H1 (cell line): ENCODE measurements at places on chromosomes 12 and 14.

DNA sequence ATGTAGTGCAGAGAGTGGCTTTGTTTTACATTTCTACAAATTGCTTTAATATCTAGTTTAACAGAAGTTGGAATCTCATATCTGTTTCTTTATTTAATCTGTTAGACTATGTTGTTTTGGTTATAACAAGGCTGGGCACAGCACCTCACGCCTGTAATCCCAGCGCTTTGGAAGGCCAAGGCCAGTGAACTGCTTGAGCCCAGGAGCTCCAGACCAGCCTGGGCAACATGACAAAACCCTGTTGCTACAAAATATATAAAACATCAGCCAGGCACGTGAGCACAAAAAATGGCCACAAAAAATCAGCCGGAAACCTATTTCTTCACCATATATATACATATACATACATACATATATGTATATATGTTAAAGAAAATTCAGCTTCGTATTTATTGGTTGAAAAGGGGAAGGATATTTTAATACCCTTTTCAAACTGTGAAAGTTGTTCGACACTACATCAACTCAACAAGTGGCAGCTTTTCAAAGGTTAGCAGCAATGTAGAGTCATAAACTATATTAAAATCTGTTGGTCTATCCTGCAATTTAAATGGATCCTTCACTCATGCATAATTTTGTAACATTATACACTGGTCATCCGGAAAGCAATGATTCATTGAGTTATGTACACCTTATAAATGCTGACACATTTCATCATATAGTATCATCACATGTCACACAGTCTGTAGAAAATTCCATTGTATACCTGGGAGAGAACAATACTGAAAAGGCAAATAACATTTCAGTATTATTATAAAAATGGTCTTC, 7.1 kb downstream of the NR2C1 start:
- DNase-seq: no peak

GRCh38 chr14:100807979-100808734, 17.8 kb upstream of the MEG3 start:
- no peak for DNase-seq

GRCh38 chr12:13372386-13372785, 175.9 kb downstream of the EMP1 start:
- DNase-seq: peak; percentile 4

DNA sequence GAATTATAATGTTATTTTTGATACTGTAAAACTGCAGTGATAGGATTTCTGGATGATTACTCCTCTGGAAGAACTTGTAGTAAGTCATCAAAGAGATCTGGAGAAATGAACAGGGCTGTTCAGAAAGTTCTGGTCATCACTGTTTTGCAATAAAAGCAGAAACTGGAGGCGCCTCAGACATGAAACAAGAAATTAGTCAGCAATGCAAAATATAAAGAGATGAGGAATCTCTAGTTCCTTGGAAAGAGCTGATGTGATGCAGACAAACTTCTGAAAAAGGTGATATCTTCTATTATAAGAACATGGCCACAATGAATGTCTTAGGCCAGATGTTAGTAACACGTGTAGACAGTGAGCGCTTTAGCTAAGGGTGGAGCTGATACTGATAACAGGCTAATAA, 9.5 kb downstream of the ACIN1 start:
- DNase-seq: no peak

- DNase-seq: no peak
Observed at GRCh38 chr14:32590157-32590556, 261.1 kb downstream of the AKAP6 start.

GRCh38 chr12:7609495-7609894, 56.2 kb downstream of the APOBEC1 start:
- no peak for DNase-seq

- peak; percentile 72 for DNase-seq
Observed at GRCh38 chr12:6914947-6915788, 788 bp downstream of the ENO2 start.

GRCh38 chr14:95850429-95850828, 26.2 kb upstream of the TUNAR start:
- no peak for DNase-seq

DNA sequence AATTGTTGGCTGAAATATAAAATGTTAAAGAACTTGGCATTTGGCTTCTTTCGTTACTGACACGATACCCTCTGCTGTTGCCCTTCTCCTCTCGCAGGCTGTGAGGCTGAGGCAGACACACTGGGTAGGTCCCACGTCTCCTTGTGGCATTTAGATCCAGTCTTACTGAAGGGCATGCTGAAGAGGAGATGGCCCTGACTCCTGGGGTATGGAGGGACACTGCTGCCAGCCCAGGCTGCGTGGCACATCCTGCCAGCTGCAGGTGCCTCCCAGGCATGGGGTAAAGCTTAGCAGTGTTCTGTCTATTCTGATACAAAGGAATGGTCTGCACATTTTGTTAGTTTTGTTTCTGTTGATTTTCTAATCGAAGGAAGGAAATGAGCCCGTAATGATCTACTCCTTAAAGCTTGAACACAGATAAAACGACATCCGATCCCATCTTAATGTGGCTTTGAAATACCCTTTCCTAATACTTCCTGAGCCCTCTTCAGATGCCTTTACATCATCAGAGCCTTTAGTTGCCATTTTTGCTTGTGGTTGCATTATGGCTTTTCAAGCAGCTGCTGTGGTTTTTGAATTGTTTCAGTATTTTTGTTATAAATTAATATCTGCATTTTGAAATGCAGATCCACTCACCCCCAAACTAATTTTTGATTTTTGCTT, 61.1 kb downstream of the WDR20 start:
- DNase-seq: no peak

DNA sequence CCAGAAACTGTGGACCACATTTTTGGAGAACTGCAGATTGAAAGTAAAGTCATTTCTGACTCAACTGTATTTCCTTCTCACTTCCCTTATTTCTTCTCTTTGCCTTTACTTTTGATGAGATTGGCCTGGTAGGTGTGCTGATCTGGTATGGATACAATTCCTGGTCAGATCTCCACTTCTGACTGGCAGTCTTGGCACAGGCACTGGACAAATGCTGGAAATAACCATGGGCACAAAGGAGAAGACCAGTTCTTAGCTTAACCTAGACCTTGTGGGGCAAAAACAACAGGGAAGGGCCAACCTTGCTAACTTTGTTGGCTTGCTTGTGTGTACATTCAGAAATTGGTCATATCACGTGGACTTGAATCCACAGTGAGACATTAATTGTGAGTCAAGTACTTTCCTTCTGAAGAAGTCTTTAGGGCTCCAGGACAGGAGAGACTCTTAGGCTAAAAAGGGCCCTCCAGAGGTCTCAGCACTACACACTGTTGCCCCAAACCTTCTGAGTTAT, 75.0 kb downstream of the DIP2B start:
- no peak for DNase-seq

- no peak for DNase-seq
Observed at GRCh38 chr12:27821259-27821973, 41.4 kb upstream of the MANSC4 start.

DNA sequence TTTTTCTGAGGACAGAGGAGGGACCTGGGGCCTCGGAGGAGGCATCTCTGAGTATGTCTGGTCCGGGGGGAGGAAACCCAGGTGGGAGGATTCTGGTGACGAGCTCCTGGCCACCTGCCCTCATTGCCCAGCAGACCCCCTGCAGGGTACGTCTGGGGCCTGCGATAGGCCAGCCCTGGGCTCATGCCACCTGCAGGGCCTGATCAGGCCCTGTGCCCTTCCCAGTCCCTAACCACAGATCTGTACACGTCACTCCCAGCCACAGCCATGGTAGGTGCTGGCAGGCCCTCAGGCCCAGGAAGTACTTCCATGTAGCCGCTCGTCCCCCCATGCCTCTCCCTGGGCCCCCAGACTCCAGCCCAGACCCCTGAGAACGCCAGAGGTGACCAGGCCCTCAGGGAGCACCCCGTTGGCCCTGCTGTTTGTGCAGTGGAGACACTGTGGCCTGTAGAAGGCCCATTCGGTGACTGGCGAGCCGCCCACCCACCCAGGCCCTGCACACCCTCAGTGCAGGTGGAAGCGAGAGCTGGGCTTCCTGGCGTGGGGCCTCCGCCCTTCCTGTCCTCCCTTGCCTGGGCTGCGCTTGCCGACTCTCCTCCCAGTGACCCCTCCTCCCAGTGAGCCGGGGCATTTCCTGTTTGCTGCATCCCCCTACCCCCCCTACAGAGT, 5.7 kb downstream of the INF2 start:
- no peak for DNase-seq

DNA sequence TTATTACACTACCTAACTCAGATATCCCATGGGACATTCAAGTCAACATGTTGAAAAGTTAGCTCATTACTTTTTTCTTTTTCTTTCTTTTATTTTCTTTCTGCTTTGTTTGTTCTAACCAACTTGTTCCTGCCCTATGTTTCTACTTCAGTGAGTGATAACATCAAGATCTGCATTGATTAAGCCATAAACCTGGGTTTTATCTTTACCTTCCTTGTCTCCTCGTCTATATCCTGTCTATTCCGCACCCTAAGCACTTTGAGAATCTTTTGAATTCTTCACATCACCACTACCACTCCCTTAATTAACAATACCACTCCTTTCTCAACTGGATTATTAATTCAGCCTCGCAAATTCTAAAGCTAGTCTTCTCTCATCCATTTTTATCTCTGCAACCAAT, 81.9 kb upstream of the AVPR1A start:
- DNase-seq: no peak

DNA sequence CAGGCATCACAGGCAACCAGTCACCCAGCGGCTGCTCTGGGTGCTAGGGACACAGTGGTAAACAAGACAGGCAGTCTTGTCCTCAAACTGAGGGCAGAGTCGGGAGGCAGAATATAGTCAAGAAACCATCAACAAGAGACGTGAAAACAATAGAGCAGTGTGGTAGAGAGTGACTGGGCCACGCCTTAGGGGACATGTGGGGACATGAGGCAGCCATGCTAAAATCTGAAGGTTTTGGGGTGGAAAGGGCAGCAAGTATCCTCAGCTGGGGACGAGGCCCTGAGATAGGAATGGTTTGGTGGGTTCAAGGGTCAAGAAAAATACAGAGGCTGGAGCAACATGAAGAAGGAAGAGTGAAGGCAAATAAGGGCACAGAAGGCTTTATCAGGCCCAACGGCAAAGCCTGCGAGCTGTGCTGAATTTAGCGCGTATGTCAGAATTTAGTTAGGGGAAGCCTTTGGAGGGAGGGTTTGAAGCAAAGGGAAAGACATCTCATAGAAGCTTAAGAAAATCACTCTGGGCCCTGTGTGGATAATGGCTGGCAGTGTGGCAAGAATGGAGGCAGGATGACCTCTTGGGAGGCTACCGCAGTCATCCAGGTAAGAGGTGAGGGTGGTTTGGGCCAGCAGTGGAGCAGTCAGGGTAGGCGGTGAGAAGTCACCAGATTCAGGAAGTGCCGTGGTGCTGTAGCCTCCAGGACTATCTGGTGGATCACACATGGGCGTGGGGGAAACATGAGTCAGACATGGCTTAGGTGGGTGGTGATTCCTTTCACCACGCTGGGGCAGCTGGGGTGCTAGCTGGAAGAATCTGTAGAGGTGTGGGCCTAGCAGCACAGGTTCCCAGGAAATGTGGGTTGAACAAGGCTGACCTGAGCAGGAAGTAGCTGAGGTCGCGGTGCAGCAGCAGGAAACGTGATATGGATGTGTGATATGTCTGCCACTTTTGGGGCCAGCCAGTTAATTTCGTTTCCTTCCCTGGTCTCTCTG, 3.0 kb downstream of the EVL start:
- no peak for DNase-seq

GRCh38 chr12:71216725-71217579, 59.2 kb upstream of the TSPAN8 start:
- DNase-seq: no peak

DNA sequence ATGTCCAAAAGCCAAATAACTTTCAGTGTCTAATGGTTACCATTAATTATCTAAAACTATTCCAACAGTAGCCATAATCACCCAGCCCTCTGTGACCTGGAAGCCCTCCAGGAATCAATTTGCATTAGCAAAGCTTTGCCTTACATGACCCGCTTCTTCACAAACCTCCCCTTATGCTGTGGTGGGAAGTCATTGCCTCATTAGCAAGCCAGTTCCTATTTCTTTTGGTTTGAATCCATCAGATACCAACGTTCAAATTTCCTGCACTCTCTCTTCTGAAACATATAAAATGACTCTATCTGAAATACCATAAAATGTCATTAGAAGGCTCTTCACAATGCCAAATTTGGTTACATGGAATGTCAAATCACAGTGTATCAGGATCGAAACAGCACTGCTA, 268.3 kb upstream of the PRKD1 start:
- no peak for DNase-seq

GRCh38 chr12:52252728-52253343, 19.8 kb downstream of the KRT7 start:
- no peak for DNase-seq

GRCh38 chr12:53706080-53706479, 21.2 kb downstream of the CALCOCO1 start:
- no peak for DNase-seq

- DNase-seq: no peak
Observed at GRCh38 chr14:46646796-46647195, 4.8 kb downstream of the RPL10L start.

GRCh38 chr14:68397371-68397811, 395.5 kb downstream of the ZFP36L1 start:
- DNase-seq: no peak

- DNase-seq: no peak
Observed at GRCh38 chr12:128326406-128326805, 59.4 kb downstream of the TMEM132C start.

GRCh38 chr12:132353811-132354210, 24.4 kb upstream of the GALNT9 start:
- DNase-seq: no peak

GRCh38 chr14:100887728-100888335, 15.7 kb downstream of the RTL1 start:
- DNase-seq: no peak

DNA sequence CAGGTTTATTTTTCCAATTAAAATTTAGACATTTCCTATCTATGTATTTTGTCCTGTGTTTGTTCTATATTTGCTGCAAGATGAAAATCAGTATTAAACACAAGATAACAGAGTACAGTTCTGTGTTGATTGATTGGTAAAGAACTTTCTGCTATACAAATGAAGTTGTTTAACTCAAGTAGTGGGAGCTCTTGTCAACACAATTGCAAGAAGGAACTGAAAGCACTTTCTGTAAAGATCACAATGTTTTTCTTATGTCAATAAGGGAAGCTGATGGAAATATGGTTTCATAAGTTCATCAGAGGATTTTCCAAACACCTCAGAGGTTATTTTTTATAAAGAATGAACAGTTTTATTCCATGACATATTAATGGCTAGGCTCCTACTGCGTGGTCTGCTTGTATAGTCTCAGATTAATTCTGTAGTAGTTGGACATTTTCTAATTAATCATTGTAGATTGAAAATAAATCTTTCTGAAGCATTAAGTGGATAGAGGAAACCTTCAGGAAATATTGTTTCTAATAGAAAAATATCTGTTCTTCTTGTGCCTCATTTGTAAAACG, 379.5 kb downstream of the LRFN5 start:
- no peak for DNase-seq

- no peak for DNase-seq
Observed at GRCh38 chr14:20697273-20698017, 8.9 kb downstream of the ANG start.

- DNase-seq: no peak
Observed at GRCh38 chr14:55579724-55580469, at the start of gene KTN1. KTN1 (plus strand) TSS chr14:55580207; CDS start chr14:55612049, 31,842 bp downstream.
